ENCODE measurements at places on chromosomes 4 and X.
A peak's percentile ranks its signal among the peaks of the same experiment; 100 is the strongest.

DNA sequence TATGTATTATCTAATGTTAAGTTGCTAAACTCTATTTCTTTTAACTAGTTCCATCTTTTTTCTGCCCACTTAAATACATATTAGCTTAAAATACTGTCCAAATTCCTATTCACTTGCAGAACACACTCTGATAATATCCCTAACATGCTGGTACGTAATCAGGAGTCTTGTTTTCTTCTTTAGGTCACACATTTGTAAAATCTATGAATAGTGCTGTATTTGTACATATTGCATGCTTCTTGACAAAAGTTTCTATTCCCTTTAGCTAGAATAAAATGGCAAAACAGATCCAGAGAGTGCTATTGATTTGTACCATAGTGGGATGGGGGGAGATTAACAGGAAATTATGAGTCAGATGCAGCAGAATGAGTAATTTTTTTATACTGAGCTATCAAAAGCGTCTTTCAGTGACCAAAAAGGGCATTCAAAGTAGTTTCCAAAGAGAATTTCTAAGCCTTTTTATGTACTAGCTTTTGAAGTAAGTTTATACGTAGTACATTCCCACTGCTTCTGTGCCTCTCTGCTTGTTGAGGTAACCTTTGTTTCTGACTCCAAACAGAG is 126.5 kb downstream of the PTPN13 start:
- no peak for DNase-seq

DNA sequence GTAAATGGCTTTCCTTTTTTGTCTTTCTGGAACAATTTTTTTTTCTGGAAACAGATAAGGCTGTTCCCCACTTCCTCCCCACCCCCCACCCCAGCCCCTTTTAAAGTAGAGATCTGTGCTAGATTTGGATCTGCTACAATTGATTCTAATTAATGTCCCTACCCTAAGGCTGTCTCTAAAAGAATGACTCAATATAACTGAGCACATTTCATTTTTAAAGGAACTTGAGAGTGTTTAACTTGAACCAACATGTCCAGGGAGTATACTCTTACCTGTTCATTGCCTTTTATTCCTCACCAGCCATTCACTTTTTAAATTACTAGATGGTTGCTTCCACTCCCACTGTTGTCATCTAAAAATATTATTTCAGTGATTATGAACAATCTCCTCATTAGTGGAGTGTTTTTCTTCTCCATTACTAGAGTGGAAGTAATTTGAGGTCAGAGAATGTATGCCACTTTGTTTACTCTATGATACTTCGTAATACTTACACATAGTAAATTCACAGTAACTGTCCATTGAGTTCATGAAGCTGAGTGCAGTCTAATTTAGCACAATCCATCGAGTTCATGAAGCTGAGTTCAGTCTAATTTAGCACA is 14.1 kb upstream of the CNOT6L start:
- no peak for DNase-seq

- no peak for DNase-seq
Observed at GRCh38 chr4:120144634-120145033, 78.0 kb upstream of the MAD2L1 start.

- DNase-seq: no peak
Observed at GRCh38 chr4:120070196-120070595, 3.5 kb upstream of the MAD2L1 start.

DNA sequence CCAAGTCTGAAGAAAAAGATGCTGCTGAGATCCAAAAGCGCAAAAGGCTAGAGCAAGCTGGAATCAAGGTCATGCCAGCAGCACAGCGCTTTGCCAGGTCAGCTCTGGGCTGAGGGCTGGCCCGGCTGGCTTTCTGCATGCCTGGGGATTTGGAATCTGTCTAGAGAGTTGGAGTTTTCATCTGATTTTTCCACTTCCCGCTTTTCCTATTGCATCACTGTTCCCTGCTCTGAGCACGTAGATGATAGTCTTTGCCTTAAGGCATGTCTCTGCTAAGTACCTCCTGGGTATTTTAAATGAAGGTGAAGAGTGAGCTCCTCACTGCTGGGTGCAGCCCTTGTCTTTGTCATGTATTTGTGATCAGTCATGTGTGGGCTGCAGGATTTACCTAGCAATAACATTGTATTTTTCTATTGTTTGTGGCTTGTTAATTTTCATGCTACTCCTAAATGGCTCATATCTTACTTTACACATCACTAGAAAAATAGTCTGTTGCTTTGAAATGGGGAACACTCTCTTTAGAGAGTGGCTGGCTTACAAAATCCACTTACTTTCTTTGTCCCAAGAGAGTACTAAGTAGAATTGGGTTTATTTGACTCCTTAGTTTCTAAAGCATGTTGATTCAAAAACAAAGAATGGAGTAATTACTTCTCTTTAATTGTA is 82.8 kb downstream of the LIMCH1 start:
- no peak for DNase-seq

- DNase-seq: no peak
Observed at GRCh38 chrX:41002026-41002425, 83.2 kb upstream of the USP9X start.

- no peak for DNase-seq
Observed at GRCh38 chr4:26493461-26493860, 3.2 kb upstream of the CCKAR start.

DNA sequence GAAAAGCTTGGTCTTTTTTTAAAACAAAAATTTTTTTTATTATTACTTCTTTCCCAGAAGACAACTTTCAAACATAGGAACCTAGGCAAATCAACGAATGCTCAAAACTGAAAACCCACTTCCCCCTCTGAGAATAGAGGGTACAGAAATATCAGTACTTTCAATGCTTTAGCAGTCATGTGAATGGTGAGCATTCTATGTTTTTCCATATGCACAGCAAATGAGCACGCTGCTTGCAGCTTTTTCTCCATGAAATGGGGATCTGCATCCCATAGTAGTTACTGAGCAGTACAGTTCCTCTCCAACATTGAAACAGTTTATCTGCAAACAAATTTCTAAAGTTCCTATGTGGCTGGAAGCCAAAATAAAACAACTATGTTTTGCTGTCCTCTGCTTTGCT is 108.4 kb upstream of the BMP2K start:
- no peak for DNase-seq

DNA sequence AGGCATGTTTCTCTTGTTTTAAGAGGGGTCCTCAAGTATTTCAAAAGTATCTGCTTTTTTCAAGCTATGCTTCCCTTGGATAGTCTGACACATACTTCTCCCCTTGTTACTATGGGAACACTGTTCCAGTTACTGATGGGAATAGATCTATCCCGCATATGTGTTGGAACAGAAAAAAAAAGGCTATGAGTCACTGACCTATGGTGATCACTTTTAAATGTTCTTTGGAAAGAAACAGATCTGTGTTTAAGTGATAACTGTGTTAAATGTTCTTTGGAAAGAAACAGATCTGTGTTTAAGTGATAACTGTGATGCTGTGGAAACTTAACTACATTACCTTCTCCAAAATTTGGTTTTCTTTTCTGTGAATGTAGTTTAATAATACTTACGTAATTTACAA is 303.2 kb downstream of the TEX13C start:
- DNase-seq: no peak

DNA sequence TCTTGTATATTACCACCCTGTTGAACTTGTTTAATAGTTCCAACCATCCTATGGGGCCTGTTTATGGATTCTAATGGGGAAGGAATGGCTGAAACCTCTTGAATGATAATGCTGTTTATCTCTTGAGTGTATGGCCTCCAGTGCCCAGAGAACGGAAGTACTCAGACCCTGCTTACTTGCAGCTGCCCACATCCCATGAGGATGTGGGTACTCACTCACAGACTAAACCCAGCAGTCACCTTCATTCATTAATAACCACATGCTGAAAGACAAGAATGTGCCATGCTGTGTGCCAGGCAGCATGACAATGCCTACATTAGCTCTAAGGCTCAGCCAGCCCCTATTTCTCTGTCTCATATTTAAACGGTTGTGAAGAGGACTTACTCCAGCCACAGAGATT is 5.9 kb upstream of the ARMCX5 start:
- DNase-seq: no peak

GRCh38 chr4:54607067-54607466 is 50.7 kb upstream of the KIT start:
- DNase-seq: no peak

DNA sequence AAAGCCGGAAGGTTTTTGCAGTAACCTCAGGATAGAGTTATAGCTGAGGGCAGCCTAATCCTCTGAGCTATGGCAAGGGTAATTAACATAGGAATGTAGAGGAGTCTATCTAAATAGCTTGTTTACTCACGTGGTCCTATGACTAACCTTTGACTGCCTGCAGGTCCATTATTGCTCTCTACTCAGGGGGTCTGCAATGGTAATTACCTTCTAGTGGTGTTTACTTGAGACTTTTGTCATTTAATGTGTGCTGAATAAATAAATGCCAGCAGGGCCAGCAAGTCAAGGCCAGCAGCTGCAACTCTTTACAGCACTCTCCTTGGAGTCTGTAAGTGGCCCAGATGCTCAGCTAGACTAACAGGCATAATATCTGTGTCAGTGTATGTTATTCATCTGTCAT is 212.7 kb upstream of the FMR1 start:
- DNase-seq: no peak

- no peak for DNase-seq
Observed at GRCh38 chr4:108334031-108334430, 165.3 kb upstream of the LEF1 start.

DNA sequence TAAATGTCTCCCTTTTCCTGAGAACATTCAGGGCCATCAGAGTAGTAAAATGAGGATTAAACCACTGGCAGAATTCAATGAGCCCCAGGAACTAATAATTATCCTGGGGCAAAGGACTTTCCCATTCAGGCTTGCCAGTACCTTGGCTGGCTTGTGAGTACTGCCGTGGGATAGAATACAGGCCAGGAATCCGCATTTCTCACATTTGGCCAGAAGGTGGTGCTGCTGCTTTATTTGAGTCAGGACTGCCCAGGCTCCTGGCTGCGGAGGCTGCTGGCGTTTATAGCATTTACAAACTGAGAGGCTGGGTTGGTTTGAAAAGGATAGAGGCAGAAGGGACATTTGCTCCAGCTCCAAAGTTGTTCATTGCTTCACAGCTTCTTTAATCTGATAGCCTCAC is 91.4 kb downstream of the RTL9 start:
- peak; percentile 19 for DNase-seq

DNA sequence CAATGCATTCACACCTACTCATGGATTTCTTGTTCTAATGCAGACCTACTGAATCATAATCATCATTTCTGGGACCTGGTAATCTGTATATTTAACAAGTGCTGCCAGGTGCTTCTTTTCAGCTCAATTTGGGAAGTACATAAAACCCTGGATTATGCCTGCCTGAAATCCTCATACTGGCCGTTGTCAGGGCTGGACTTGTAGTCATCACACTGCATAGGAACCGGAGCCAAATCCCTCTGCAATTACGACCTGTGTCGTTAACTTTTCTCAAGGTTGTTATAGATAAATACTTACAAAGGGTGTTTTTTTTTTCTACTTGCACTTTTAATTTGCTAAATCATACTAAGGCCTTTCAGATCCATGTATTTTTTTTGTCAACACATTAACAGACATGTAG is 294.9 kb upstream of the PRPS2 start:
- no peak for DNase-seq

DNA sequence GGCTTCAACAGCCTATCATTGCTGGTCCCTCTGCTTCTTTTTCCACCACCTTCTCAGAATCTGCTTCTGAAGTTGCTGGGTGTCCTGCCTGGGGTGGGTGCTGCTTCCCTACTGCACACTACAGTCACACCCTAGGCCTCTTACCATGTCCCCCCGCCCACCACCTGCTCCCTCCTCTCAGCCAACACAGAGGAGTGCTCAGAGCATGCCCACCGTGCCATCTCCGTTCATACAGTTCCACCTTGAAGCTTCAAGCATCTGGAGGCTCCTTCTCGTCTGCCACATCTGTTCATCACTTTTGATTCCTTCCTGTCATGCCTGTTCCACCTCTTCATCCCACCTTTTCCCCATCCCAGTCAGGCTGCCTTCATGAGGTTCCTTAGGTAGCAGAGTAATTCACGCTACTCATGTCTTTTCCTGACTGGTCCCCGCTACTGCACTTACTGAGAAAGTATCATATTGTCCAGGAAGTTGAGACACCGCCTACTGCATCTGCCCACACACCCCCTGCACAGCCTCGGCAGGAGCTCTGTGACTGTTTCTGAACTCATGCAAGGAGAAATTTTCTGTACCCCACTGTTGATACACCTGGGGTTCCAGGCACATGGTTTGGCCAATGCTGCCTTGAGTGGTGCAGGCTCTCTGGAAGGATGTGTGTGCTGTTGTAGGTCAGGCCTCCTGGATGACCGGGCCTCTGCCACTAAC is 39.5 kb downstream of the HADH start:
- no peak for DNase-seq

- DNase-seq: no peak
Observed at GRCh38 chr4:183304067-183304466, 16.0 kb downstream of the CLDN22 start.
